Hematopoietic multipotent progenitor cell treated with erythropoietin and hydrocortisone succinate and interleukin-3 and kit ligand, for 4 days (in vitro differentiated cells): ENCODE measurements at places on chromosomes 16 and 17.
A peak's percentile ranks its signal among the peaks of the same experiment; 100 is the strongest.

DNA sequence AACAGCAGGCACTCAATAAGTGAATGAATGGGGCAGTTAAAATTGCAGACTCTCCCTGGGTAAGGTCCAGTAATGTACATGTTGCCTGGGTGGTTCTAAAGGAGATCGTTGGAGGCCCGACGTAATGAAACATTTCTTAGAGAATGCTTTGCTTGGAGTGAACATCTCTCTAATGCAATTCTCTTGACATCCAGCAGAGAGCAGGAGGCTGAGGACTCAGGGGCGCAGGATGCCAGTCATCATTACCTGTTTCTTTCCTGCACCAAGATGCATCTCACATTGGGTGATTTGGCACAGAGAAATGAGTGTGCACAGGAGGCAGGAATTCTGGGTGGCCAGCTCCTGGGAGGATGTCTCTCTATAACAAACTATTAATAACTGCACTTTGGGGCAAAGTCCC, 130.3 kb upstream of the RBBP6 start:
- peak; percentile 11 for DNase-seq

- DNase-seq: no peak
These were observed 50.1 kb upstream of the ATP2A3 start for GRCh38 chr17:4014148-4014927.

DNA sequence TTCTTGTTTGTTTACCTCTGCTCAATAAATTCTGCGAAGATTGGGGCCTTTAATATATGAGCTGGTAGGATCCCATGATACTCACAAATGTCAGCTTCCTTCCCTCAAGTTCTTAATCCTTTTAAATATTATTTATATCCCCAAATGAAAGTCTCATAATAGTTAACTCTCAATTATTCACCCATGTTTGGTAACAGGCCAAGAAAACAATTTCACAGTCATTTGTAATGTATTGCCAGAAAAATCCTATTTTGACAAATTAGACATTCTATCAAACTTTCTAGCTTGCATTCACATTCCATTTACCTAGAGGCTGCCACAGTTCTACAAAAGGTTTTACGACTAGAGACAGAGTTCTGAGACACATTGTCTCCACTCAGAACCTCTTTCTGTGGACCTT, 441.2 kb downstream of the UTP18 start:
- DNase-seq: no peak

GRCh38 chr16:47667956-47668355, 206.8 kb downstream of the PHKB start:
- DNase-seq: no peak

GRCh38 chr16:9124908-9125584, 33.6 kb downstream of the HAPSTR1 start:
- no peak for DNase-seq

DNA sequence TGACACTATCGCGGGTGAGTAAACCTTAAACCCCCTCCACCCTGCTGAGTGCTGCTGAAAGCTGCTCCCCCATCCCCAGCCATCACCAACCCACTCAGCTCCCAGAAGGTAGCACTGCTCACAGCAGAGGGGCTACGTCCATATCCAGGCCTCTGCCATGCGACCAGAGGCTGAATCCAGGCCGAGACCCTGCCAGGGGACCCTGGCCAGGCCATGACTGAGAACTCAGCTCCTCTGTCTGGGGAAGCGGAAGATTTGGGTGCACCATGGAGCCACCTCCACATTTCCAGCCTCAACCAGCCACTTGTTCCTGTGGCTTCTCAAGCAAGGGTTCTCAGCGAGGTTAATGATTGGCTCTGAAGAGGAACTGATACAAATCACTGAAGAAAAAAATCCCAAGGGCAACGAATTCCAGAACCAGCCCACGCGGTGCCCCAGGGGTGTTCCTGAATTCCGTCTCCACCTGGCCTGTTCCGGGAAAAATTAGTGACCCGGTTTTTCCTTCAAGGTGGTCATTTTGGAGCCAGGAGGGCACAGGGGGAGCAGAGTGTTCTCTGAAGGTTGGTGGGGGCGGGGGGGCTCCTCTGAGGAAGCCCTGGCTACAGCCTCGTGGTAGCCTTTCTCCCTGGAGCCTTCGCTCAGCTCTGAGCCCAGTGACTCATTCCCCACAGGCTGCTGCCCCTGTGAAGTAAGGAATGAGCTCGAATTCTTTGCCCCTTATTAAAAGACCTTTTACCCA, 9.3 kb upstream of the SLC16A5 start:
- no peak for DNase-seq

DNA sequence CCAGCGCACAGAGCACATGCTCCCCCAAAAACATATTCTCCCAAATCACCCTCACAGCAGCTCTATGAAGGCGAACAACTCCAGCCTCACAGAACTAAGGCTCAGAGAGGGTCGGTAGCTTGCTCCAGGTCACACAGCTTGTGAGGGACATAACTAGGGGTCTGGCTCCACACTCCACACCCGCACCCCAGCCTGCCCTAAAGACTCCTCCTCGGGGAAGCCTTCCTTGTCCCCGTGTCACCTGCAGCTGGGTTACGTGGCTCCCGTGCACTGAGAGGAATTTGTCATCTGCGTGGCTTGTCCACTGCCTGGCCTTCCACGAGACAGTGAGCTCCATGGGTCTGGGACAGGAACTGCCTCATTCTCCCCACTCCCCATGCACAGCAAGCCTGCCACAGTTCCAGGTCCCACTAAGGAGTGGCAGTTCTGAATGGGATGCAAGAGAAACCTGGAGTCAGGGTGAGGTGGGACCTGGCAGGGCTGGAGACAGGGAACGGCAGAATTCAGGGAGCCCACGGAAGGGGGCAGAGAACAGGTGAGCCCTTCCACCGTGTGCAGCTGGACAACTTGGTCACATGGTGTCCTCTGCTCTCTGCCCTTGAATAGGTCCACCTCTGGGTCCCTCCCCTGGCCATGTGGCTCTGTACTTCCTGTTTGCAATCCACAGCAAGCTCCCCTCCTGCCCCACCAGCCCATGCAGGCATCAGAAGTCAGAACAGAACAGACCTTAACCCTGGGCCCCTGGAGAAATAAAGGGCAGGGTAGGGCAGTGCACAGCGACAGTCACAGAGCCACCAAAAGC, 27.4 kb downstream of the TNFRSF13B start:
- no peak for DNase-seq

GRCh38 chr16:11530171-11530940, 56.4 kb downstream of the LITAF start:
- no peak for DNase-seq

- DNase-seq: no peak
These were observed 2.2 kb downstream of the MMP28 start for GRCh38 chr17:35793257-35793656.

DNA sequence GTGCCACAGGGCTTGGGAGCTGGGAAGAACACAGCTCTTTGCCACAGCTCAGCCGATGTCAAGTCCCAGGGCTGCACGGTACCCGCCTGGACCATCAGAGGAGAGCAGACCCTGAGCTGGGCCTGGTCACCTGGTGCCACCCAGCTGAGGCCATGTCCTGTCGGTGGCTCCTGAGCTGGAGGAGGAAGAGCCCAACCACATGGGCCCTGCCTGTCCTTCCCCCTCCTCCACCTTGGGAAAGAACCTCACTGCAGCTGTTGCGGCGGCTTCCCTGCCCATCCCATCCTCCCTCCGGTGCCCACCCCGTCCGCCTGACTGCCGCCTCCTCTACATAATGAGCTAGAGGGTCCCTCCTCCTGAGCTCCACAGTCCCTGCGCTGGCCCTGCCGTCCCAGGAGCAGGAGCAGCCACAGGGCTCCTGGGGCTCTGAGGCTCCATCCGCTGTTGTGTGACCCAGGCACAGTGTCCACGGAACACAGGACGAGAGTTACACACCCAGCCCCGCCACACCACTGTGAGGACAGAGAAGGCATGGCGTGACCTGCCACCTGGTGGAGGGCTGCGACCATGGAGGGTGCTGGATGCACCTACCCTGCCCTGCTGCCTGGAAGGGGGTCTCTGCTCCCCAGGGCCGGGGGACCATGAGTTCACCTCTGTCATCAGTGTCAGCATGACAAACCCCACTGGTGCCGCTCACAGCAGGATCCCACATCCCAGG, 21.4 kb upstream of the CHMP6 start:
- DNase-seq: peak; percentile 62

DNA sequence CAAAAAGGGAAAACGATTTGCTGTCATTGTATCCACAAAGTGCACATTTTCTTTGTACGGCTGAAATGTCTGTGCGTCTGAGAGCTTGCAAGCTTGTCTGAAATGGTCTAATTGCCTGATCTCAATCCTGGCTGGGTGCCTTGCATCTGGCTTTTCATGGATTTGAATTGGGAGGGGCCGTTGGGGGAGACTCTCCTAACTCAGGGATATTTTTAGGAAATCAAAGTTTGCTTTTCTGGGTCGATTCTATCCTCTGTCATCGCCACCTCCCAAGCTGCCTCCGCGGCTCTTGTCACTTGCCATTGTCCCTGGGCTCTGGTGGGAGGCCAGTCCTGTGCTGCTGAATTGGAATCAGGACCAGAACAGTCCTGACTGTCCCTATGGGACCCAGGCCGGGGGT, 33.3 kb upstream of the MGAT5B start:
- no peak for DNase-seq

- no peak for DNase-seq
These were observed 14.7 kb downstream of the KNOP1 start for GRCh38 chr16:19703172-19703889.

DNA sequence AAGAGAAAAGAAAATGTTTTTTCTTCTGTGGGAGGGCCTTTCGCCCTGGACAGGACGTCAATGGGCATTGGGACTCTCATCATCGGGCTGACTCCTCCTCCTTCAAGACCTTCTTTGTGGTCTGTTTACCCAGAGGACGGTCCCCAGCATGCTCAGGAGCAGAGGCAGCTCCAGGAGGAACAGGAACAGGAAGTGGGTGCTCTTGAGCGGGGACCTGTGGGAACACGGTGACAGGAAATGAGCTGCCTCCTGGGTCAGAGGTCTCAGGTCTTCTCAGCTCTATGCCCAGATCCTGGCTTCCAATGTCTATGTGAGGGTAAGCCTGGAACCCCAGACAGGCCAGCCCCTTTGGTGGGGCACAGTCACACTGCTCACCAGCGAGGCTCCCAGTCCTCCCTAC, 12.2 kb downstream of the CD300LD start:
- no peak for DNase-seq

DNA sequence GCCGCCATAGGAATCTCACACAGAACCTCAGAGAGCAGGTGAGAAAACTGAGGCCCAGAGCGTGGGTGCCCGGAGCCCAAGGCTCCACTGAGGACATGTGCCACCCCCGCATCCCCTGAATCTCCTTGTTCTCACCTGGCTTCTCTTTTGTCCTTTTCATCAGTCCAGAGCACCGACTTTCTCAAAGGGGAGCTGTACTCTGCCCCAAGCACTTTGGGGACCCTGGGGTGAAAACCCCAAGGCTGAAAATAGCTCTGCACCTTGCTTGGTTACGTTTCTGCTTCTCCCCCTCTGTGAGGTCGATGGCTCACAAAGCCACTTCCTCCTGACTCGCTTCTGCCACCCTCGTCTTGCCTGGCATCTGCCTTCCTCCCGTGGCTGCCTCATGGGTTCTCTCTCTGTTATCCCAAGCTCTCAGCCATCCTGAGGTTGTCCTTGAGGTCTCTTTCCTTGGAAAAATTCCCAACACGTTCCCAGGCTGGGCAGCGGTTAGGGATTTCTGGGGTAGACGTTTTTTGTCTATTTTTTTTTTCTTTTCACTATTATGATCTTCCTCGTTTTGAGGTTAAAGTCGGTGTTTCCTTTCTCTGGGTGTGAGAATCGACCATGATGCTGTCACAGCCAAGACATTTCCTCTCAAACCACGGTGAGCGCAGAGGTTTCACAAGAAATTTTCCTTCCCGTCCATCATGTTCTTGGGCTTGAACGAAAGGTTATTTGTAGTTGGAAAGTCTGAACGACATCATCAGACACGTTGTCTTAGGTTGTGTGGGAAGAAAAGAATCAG, 37.2 kb downstream of the IRF8 start:
- DNase-seq: peak; percentile 56

DNA sequence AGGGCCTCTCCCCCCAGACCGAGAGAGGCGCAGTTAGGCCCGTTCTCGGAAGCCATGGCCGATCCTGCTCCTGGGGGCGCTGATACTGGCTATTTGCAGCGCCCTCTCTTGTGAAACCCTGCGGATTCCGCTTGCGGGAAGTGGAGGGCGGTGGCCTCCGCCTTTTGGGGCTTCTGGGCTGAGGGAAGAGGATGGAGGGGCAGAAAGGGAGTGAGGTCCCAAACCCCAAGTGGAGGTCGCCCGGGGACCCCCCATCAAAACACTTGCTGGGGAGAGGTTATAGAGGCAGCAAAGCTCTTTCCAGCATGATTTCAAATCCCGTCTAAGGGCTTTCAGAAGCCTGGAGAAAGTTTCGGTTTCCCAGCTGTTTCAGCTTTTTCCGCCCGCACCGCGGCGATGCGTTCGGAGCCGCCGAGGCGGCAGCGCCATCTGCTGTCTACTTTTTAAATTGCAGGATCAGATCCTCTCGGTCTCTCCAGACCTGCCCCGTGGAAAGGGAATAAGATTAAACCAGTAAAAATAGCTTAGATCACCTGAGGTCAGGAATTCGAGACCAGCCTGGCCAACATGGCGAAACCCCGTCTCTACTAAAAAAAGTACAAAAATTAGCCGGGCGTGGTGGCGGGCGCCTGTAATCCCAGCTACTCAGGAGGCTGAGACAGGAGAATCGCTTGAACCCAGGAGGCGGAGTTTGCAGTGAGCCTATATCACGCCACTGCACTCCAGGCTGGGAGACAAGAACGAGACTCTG, 15.8 kb downstream of the SNX20 start:
- peak; percentile 89 for DNase-seq

DNA sequence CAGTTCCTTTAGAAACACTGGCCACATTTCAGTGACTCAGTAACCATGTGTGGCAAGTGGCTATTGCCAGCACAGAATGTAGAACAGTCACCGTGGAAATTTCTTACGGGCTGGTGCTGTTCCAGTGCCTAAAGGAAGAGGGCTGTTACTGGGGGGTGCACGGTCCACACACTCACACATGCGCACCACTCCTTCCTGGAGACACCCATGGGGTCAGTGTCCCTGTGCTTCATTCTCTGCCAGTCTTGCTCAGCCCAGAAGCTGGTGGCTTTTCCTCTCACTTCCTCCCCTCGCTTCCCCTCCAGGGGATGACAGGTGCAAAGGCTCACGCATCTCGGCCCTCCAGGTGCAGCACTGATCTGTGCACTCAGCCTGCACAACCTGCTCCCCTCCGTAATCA, 115.6 kb downstream of the CCDC182 start:
- no peak for DNase-seq

DNA sequence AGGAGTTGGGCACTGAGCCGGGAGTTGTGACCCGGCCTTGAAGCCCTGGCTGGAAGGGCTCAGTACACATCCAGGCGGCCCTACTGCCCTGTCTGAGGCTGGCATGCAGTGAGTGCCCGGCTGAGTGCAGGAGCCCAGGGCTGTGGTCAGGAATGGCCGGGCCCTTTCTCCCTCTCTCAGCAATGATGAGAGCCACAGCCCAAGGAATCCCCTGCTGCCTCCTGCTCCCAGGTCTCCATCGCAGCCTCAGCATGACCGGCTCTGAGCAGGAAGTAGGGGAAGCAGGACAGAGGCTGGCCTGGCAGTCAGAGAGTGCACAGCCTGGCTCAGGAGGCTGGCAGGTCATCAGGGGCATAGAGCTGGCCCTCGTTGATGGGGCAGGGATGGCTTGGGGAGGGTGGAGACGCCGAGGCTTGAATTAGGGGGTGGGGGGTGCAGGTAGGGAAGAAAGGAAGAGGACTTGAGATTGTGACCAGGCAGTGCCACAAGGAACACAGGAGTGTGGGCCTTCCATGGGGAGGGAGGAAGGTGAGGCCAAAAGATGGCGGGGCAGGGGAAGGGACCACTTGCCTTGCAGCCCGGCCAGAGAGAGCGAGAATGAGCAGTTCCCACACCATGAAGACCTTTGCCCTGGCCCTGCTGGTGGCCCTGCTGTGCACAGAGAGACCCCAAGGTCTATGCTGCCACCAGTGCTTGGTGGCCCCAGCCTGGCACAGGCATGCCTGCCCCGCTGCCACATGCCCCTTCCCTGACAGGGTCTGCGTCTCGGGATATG, 32.1 kb upstream of the KRT17 start:
- DNase-seq: no peak
